ENCODE measurements at places on chromosomes 6 and 20.

GRCh38 chr20:13118676-13119075 lies 102.4 kb upstream of the ISM1 start:
- no peak for DNase-seq

GRCh38 chr20:53592992-53593465 lies 610 bp downstream of the ZNF217 start:
- no peak for DNase-seq

DNA sequence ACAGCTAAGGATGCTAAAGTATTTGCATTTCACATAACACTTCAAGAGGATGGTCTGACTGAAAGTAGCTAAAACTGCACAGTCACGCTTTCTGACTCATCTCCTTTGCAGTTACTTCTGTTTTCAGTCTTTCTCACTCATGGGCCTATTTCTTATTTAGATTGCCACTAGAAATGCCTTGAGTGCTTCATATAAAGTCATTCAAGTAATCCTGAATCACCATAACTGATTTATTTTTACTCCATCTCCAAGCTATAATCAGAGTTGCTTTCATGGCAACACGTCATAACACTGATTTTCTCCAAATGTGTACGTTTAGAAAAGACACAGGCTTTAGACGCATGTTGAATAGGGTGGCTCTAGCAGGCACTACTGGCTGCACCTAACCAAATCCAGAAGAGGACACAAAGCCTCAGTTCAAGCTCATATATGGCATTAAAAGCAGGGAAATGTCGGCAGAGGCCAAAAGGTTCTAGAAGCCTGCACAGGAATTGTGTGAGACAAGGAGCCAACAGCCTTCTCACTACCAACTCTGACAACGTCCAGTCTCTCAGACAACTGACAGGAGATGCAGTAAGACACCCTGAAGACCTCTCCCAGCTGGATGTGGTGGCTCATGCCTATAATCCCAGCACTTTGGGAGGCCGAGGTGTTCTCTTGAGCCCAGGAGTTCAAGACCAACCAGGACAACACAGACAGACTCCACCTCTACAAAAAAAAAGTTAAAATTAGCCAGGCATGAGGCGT lies 64.1 kb upstream of the BEND6 start:
- no peak for DNase-seq

GRCh38 chr6:143694560-143694959 lies 16.8 kb downstream of the PHACTR2 start:
- no peak for DNase-seq

- no peak for DNase-seq
These were observed 607.3 kb upstream of the CITED2 start for GRCh38 chr6:139981768-139982181.

DNA sequence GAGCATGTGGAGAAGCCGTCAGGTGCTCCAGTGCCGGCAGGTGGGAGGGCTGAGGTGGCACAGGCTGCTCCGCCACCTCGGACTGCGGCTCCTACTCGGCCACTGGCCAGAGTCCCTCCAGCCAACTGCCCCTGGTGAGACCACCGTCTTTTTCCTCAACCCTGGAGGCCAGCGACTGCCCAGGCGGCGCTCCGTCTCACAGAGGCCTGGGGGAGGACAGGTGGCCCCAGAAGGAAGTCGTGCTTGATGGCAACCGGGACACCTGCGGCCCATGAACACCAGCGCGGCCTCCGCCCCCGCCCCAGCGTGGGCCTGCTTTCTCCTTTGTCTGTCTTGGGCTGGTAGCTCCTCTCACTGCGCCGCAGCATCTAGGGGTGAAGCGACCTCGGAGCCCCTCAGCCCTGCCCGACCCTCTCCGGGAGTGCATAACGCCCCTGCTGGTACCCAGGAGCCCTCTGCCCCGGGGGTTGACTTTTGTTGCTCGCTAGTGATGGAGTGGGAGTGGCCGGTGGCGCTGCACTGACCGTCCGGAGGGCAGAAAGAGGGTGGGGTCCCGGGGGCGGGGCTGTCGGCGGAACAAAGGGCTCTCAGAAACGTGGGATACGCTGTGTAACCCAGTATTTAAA lies 706 bp upstream of the TUBB2B start:
- DNase-seq = no peak

GRCh38 chr6:85185977-85186376 lies 263.9 kb upstream of the NT5E start:
- no peak for DNase-seq

GRCh38 chr20:59723108-59723500 lies 118.8 kb downstream of the PHACTR3 start:
- DNase-seq = no peak

DNA sequence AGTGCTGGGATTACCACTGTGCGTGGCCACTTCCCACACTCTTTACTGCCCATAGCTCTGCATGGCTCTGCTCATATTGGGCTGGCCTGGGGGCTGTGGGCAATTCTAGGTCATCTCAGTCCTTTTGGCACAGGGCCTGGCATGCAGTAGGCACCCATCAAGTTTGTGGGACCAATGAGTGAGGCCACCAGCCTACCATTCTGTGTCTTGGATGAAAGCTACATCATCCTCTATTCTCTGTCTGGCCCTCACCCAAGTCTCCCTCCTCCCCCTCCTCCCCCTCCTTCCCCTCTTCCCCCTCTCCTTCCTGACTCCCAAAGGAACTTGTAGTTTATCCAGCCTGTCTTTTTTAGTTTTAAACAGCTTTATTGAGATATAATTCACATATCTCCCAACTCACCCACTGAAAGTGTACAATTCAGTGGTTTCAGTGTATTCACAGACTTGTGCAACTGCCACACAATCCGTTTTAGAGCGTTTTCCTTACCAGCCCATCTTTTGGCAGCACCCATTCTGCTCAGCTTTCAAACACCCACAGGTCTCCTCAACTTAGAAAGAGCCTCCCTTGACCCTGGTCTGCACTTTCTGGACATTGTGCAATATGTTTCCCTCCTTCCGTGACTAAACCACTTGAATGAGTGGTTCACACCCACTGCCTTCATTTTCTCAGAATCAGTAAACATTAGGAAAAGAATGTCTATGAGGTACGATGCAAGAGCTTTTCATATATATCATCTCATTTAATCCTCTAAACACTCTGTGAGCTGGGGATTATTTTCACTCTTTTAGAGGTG lies 21.5 kb upstream of the MRPS18A start:
- no peak for DNase-seq

- DNase-seq = no peak
These were observed 212.9 kb downstream of the PLCB4 start for GRCh38 chr20:9281803-9282202.

- DNase-seq = no peak
These were observed 54.4 kb downstream of the TOX2 start for GRCh38 chr20:43969028-43969447.

- DNase-seq = no peak
These were observed 600.6 kb downstream of the QKI start for GRCh38 chr6:164015088-164015484.

DNA sequence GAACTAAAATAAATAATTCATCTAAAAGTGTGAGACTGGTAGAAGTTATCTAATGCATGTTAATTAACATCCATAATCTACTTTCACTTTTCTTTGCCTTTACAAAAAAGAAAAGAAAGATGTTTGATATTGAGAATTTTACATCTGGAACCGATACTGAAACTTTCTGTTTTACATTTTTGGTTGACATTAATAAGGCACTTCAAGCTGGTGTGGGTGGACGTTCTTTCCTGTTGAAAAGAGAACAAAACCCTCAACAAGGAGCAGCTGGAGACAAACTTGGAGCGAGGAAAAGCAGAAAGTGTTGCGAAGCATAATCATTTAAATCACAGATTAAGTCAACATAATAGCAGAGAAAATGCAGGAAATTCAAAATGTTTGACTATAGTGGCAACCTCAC lies 575.2 kb upstream of the ADGRB3 start:
- no peak for DNase-seq

DNA sequence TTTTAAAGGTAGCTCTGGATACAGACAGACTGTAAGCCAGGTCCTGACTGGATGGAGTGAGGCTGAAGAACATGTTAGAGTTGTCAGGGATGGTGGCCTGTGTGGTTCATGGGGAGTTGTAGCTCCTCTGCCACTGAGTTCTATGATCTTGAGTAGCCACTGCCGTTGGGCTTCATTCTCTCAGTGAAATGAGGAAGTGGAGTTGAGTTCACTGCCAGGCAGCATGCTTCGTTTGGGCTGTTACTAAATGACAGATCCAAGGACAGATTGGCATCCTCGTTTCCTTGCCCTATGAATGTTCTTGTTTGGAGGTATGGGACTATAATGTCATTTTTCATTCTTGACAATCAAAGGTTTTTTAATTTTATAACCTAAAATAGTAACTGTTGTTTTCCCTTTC lies 37.2 kb downstream of the SCAND1 start:
- DNase-seq = no peak

GRCh38 chr20:63957004-63957689 lies 931 bp upstream of the UCKL1 start:
- peak; percentile 62 for DNase-seq

- no peak for DNase-seq
These were observed 378.5 kb downstream of the FRK start for GRCh38 chr6:115681978-115682775.

GRCh38 chr6:12504325-12504966 lies 212.1 kb upstream of the PHACTR1 start:
- no peak for DNase-seq

GRCh38 chr6:141552031-141552430 lies 580.7 kb upstream of the GJE1 start:
- no peak for DNase-seq

- DNase-seq = no peak
These were observed 273.2 kb downstream of the HIVEP2 start for GRCh38 chr6:142671791-142672190.

DNA sequence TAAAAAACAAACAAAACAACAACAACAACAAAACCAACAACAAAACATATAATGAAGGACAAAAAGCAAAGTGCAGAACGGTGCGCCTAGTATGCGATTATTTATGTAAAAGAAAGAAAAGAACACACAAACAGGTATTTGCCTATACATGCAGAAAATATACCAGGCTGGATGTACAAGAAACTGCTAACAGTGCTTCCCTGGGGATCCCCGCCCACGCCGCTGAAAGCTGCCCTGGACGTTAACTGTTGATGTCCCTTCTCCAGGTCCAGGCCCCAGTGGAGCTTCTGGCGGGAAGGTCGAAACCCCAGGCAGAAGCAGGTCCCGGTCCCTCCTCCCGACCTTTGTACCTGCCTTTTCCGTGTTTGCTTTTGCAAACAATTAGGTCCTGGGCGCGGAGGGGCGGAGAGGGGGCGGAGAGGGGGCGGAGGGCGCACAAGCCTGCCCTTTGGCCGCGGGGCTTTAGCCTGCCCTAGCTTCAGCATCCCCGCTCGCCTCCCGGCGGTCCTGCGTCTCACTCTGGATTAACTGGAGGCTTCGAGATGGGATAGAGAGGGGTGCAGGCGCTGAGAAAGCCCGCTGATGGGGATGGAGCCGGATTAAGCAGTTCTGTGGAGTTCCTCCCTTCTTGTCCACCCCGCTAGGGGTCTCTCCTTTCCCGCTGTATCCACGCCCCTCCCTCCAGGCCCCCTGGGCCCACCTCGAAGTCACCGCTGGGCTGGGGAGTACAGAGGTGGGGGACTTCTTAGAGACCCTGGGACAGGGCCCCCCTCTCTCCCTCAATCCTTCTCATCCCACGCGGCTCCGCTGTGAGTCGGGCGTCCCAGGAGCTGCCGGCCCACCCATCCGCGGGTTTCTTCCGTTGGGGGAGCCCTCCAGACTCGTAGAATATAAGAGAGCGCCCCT lies 8.2 kb upstream of the AHCY start:
- no peak for DNase-seq

DNA sequence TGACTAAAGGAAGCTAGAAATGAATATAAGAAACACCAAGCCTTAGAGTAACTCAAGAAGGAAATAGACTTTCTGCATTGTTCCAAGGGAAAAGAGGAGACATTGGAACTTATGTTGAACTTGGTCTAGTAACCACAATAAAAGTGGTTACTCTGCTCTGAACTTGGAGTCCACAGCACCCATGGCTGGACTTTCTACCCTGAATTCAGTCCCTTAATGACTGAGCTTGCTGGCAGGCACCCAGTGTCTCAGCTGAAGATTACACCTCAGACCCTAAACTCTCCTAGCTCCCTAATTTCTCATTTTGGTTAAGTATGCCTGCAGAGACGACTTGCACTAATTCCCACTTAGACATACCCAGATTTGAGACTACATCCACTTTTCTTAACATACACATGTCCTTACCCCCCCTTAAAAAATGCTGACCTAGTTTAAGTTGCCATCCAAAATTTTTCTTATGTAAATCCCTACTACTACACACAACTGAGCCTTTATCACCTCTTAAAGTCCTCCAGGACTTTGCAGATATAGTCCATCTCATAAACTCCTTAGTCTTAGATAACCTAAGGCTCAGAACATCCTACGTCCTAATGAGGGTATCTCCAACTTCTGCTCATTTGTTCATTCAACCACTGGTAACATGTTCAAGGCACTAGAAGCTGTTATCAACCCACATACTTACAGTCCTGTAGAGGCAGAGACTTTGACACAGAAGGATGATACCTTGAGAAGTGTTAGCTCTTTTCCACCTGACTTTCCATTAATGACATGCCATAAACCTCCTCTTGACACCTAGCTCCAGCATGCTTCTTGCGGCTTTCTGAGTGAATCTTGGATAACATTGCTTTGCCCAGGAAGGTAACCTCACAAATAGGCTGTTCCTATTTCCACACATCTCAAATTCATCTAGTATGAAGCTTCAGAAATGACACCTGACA lies 129.8 kb downstream of the ALDH8A1 start:
- no peak for DNase-seq

- DNase-seq = no peak
These were observed 144.6 kb upstream of the TMEM170B start for GRCh38 chr6:11392778-11393507.

DNA sequence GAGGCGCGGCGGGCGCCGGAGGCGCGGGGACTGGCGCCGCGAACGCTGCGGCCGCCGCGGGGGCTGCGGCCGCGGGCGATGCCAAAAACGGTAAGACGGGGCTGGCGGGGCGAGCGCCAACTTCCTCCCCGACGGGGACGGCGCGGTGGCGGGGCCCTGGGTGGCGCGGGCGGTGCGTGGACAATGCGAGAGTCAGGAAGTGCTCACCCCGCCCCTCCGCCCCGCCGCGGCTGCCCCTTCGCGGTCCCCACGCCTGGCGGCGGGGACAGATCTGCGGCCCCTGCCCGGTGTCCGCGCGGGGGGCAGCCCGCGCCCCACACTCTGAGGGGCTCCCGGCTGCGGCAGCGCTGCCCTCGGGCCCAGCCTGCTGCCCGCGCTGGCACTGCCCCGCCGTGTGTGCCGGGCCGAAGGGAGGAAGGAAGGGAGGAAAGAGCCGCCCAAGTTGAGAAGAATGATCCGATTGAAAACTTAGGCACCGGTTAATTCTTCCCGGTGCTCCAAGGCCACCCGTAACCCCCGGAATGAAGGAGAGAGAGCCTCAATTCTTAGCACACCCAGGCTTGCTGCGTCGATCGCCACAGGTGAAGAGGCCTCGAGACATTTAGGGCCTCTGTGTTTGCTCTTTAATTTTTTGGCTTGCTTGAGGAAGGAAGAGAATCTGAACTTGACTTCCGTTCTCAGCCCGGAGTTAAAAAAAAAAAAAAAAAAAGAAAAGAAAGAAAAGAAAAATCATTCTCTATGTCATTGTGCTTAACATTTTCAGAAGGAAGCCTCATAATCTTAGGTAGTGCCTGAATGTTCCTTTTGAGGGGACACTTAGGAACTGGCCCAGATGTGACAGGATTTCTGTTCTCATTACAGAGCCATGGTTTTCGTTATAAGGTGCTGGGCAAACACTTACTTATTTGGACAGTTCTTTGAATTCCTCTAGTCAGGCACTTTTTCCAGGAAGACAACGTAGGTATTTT lies 982 bp downstream of the HECA start:
- DNase-seq = no peak

GRCh38 chr6:43926634-43927531 lies 156.9 kb downstream of the VEGFA start:
- DNase-seq = no peak

GRCh38 chr6:37794825-37795224 lies 24.7 kb upstream of the ZFAND3 start:
- no peak for DNase-seq

GRCh38 chr6:3213334-3213695 lies 14.1 kb downstream of the TUBB2B start:
- no peak for DNase-seq

All from stimulated activated CD4-positive, alpha-beta T cell treated with anti-CD3 and anti-CD28 coated beads, Interleukin-1b, Interleukin-23, amount 100 ng/mL, for 24 hours (primary cell).